ENCODE measurements at places on chromosomes 7 and 10. TPM values are rescaled to one million over a fixed set of nuclear protein-coding genes. Genes with fewer than 3 reads are reported as not detected.

DNA sequence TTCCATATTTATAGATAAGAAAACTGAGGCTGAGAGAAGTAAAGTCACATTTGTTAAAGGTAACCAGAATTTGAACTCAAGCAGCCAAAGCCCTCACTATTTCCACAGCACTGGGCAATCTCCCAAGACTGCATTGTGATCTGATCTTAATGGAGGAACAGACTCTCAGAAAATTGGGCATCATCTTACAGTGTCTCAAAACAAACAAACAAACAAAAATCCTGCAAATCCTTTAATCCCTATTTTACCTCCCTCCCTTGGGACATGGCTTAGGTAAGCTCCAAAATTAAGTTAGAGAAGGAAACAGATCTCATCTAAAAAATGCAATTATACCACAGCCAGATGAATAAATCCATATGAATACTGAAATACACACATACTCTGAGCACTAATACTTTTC lies 57.5 kb downstream of the FHIP2A start:
- DNase-seq = no peak

- DNase-seq = no peak
Measured at GRCh38 chr7:7272294-7272693, 90.0 kb downstream of the C1GALT1 start.

DNA sequence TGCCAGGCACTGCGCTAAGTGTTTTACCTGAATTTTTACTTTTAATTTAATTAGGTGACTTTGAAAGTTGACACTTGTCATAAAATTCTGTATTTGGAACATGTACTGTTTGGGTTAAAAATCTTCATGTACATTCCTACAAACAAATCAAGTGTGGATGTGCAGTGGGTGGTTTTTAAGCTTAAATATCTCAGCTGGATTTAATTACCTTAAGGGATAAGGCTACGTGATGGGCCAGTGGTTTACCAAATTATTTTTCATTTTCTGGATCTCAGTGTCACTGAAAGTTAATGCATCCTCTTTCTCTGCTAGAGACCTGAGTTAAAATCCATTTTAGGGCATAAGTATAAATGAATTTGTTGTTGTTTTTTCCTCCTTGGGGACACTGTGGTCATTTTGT lies 51.1 kb downstream of the EXOC4 start:
- DNase-seq = no peak

DNA sequence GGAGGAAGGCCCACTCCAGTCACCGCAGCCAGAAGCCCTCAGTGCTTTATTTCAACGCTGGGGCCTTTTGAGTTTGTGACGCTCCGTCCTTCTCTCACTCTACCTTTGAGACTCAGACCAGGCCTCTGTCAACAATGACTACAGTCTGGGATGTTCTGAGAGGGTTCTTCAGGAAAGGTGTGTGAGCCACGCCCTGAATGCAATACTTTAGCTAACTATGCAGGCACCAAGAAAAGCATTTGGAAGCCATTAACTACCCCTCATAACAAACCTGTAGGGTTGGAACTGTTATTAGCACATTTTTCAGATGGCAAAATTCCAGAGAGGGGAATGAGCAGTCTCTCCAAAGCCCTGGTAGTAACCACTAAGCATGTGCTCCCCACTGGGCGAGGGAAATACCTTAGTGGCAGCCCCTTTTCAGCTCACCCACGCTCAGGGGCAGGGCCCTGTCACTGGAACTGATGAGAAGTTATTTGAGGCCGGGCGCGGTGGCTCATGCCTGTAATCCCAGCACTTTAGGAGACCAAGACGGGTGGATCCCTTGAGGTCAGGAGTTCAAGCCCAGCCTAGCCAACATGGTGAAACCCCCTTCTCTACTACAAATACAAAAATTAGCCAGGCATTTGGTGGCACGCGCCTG lies 5.7 kb upstream of the ARPC1B start:
- DNase-seq = no peak

Gene IQUB
- polyA plus RNA-seq = 6.7 TPM
